ENCODE measurements at places on chromosomes 12 and 14. TPM values are rescaled to one million over a fixed set of nuclear protein-coding genes. Genes with fewer than 3 reads are reported as not detected.

DNA sequence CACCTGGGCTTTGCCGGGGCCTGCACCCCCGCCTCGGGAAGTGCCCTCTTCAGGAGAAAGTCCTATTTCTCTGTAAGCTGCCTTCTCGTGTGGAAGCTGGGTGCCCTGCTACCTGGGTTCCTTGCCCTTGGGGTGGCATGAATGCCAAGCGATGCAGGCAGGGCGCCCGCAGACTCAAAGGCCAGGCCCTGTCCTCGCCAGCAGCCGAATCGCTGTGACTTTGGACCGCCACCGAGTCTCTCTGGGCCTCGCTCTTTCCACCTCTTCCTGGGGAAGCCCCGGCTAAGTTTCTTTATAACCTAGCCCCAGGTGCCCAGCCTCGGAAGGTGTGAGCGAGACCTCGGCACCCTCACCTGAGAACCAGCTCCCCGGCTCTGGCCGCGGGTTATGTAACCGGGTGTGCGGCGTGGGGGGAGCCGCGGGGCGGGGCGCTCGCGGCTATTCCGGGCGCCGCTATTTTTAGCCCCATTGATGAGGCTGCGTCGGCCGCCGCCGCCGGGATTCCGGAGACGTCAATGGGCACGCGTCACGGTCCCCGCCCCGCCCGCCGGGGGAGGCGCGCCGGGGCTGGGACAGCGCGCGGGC, 14.6 kb upstream of the NR4A1 start:
- peak; percentile 95 for DNase-seq

GRCh38 chr12:88580051-88580871, at the start of gene KITLG:
TSS of gene KITLG (minus strand) at chr12:88580471. CDS start at chr12:88580278, 193 bp downstream.
- no peak for DNase-seq

Gene MDP1
- polyA plus RNA-seq = 33.4 TPM

- no peak for DNase-seq
Measured at GRCh38 chr12:132754160-132754932, 7.3 kb downstream of the ANKLE2 start.

- no peak for DNase-seq
Measured at GRCh38 chr14:88599761-88600439, 37.1 kb downstream of the ZC3H14 start.

GRCh38 chr12:94020335-94020734, 128.0 kb upstream of the PLXNC1 start:
- DNase-seq = no peak

DNA sequence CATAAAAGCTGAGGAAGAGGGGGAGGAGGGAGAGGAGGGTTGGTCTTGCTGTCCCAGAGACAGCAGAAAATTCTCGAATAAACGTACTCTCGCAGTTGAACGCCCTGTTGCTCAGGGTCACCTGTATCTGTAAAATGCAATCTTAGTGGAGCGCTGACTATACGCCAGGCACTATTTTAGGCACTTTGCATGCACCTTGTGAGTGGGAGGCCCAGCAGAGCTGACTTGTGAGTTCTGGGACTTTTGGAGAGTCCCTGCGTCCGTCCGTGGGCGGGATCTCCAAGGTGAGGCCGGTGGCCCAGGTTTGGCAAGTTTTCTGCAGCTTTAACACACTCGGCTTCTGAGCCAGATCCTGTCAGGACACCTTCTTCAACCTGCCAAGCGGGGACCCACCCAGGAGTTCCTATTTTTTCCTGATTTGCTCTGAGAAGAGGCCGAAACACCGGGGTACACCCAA, 32.5 kb upstream of the PLEKHG6 start:
- no peak for DNase-seq

GRCh38 chr12:52659951-52660350, 7.9 kb upstream of the KRT2 start:
- no peak for DNase-seq

DNA sequence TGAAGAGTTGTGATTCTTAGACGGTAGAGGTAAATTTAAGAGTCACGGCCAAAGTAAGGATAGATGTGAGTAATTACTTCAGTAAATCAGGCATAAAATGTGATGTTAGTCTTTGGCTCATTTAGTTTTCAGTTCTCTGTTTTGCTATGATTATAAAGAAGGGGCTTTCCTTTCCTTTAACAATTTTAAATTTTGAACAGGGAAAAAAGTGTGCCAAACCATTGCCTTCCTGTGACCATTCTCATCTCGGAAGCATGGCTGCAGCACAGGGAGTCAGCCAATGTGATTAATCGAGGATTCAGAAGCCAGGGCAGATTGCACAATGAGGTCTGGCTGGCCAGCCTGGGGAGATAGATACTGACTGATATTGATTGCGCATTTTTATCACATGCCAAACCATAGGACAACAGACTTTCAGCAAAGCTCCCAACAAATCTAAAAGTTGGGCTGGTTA, 480.2 kb upstream of the PRICKLE1 start:
- no peak for DNase-seq

Gene PTGER2
- 0.88 TPM for polyA plus RNA-seq

- DNase-seq = no peak
Measured at GRCh38 chr14:102192840-102193502, 53.3 kb downstream of the WDR20 start.

DNA sequence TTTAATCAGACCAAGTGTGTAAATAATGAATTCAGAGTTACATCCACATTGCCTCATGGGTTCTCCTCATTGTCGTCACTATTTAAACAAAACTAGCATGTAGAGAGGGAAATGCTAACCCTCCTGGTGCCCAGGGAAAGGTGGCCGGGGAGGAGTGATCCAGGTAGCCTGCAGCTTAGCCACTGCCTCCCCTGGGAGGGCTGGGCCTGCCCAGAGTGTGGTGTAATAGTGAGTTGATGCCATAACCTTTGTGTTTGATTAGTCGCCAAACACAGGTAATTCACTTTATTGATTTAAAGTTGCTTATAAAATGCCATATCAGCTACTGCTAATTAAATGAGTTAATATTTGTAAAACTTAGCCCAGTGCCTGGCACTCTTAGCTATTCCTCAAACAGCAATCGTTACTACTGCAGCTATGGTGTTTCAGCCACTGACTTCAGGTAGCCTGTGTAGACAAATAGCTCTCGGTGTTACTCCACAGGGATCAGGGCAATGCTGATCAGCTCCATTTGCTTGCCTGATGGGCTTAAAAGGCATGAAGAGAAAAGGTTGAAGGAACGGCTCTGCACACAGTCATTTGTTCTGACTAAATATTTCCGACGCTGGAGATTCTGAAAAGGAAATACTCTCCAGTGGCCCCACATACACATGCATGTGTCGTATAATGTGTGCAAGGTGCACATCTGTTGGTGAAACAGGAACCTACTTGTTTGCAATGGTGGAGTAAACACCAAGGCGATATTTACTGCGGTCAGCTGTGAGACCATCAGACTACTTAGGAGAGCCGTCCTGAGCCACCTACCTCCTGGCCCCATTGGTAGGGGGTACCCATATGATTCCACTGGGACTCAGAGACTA, 45.7 kb upstream of the PRMT8 start:
- DNase-seq = no peak

DNA sequence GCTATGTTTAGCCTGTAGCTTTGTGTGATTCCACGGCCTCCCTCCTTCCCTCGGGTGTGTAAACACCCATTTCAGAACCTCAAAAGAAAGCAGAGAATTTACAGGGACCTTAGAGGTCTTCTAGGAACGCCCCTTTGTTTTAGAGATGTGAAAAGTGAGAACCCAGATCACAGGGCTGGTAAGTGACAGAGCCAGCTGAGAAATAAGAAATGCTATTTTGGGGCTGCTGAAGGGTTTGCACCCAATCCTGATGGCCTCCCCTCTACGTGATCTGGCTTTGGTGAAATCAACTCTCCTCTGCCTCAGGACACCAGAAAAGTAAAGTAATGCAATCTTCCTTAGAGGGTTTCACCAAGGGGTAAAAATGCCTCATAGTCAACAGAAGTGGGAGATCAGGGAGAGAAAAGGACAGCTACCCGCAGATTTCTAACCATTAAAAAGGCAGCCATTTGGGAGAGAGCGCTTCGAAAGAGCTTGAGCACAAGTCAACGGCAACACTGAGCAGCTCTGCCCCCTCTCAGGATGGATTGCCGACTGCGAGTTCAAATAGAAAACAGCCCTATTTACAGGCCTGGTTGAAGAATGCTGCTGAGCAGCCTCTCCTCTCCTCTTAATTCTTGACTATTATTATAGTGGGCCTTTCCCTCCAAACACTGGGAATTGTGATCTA, 78.5 kb upstream of the RASSF3 start:
- no peak for DNase-seq

Gene GDF3
- not detected for polyA plus RNA-seq

Measured in naive B cell (primary cell).